ENCODE measurements at places on chromosomes 1 and 21. TPM values are rescaled to one million over a fixed set of nuclear protein-coding genes. Genes with fewer than 3 reads are reported as not detected.

DNA sequence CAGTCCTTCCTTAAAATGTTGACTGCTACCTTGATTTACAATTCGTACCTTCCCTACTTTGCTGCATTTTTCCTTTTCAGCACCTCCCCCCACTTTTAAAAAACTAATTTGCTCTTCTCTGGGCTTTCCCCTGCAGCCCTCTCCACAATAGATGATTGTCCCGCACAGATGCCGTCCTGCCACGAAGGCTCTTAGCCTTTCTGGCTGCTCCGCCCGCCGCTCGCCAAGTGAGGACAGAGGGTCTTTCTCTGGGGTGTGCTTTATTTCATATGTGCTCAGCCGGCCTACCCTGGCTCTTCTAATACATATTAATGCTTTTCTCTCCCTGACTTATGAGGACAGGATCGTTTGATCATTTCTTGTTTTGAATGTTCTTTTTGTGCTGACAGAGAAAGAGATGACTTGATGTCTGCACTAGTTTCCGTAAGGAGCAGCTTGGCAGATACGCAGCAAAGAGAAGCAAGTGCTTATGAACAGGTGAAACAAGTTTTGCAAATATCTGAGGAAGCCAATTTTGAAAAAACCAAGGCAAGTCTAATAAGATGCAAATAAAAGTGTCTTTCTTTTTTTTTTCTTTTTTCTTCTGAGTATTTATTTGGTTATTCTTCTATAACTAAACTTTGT is 60.6 kb downstream of the SDCCAG8 start:
- DNase-seq: no peak

- no peak for DNase-seq
Observed at GRCh38 chr1:238916828-238917227, 469.5 kb upstream of the CHRM3 start.

DNA sequence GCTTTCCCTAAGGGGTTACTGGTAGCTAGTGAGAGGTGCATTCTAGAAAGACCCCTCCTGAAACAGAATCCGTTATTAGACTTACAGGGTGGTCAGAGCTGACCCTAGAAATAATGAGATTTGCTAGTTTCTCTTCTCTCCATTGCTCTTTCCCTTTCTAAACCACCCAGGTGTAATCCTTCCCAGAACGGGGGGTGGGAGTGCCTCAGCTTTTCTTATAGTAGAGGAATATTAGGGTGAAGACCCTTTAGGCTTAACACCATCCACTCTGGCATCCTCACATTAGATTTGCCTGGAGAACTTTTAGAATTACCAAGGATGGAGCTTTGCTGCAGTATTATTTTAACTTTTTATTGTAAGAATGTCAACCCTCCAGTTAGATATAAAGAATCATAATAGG is 49.4 kb downstream of the CAPN9 start:
- no peak for DNase-seq

GRCh38 chr1:14149431-14149830 is 449.1 kb upstream of the KAZN start:
- no peak for DNase-seq

GRCh38 chr1:239361403-239361802 is 25.0 kb upstream of the CHRM3 start:
- DNase-seq: no peak

GRCh38 chr21:44984792-44985440 is 45.1 kb downstream of the SLX9 start:
- no peak for DNase-seq

GRCh38 chr1:66253330-66253921 is 280.5 kb upstream of the SGIP1 start:
- no peak for DNase-seq

- no peak for DNase-seq
Observed at GRCh38 chr1:157968508-157968907, 24.9 kb upstream of the KIRREL1 start.

DNA sequence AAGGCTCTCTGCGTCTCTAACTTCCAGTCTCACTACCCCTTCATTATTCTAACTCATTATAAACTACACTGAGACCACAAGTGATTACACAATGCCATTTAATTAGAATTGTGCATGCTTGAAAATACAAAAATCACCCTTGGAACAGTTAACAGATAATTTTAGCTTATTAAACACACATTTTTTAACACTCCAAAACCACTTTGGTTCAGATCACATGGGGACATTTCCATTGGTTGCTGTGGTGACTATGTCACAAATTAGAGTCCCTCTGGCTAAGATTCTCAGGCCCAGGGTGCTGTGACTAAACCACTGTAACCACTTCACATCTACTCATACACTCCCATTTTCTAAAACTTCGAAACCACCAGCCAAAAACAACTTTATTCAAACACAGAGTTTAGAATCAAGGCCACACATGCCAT is 43.0 kb downstream of the JAK1 start:
- DNase-seq: peak; percentile 46

- DNase-seq: no peak
Observed at GRCh38 chr1:212149566-212149965, 114.0 kb downstream of the DTL start.

- DNase-seq: no peak
Observed at GRCh38 chr1:41482001-41482765, 2.3 kb downstream of the EDN2 start.

DNA sequence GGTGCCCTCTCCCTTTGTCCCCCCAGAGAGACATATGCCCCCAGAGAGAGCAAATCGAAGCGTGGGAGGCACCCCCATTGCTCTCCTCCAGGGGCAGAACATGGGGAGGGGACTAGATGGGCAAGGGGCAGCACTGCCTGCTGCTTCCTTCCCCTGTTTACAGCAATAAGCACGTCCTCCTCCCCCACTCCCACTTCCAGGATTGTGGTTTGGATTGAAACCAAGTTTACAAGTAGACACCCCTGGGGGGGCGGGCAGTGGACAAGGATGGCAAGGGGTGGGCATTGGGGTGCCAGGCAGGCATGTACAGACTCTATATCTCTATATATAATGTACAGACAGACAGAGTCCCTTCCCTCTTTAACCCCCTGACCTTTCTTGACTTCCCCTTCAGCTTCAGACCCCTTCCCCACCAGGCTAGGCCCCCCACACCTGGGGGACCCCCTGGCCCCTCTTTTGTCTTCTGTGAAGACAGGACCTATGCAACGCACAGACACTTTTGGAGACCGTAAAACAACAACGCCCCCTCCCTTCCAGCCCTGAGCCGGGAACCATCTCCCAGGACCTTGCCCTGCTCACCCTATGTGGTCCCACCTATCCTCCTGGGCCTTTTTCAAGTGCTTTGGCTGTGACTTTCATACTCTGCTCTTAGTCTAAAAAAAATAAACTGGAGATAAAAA is 8.4 kb downstream of the EFNA3 start:
- no peak for DNase-seq

DNA sequence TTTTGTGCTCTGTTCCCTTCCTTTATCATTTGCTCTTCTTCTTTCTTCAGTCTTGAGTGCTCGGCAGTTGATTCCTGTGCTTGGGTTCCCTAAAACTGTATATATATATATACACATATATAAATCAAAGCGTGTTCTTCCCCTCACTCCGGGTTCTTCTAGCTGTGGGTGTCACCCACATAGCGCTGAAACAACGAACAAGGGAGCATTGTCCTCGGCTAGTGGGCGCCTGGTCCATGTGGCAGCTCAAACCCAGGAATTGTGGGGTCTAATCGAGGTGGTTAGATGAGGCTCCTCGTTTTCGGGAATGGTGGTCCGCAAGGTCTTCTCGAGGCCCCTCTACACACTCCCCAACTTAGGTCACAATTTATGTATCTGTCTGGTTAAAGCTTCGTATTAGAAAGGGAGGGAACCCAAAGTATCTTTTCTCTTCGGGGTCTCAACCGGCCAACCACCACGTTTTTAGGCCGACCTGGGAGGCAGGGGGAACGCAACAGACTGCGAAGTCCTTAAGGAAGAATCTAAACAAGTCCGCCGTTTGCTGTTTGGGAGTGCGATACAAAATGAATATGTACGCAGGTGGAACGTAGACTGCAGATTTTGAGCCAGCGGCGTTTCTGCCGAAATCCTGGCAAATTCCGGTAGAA is 504 bp upstream of the SDHC start:
- no peak for DNase-seq

- no peak for DNase-seq
Observed at GRCh38 chr1:221085701-221086375, 206.6 kb downstream of the HLX start.

- DNase-seq: no peak
Observed at GRCh38 chr21:38716942-38717341, 88.8 kb upstream of the ETS2 start.

GRCh38 chr1:119682141-119682540 is 29.6 kb upstream of the PHGDH start:
- DNase-seq: no peak

- no peak for DNase-seq
Observed at GRCh38 chr1:222247081-222247480, 300.8 kb downstream of the HHIPL2 start.

- DNase-seq: no peak
Observed at GRCh38 chr1:54850737-54851136, 36.3 kb downstream of the DHCR24 start.

DNA sequence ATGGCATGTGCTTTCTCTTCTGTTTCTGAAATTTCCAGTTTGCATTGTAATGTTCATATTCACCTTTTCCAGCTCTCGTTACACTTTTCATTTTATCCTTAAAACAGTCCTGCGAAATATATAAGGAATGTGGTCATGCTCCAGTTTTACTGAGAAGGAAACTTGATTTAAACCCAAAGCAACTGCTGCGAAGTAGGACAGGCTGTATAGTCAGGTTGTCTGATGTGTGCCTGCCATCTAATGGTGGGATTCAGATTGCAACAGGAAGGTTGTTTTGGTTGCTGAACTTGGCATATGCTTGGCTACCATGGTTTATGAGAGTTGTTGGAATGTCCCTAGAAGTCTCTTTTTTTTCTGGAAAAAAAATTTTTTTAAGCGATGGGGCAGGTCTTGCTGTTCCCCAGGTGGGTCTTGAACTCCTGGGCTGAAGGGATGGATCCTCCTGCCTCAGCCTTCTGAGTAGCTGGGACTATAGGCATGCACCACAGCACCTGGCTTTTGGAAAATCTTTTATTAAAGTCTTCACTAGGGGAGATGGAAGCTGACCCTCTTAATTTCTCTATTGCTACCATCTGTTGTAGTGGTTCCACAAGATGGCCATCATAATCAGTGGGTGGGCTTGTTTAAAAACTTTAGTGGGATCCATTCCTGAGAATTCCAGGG is 86.9 kb downstream of the UCK2 start:
- DNase-seq: peak; percentile 87

GRCh38 chr1:159960721-159961381 is 6.8 kb upstream of the SLAMF9 start:
- DNase-seq: no peak

Gene KLF17
- not detected for total RNA-seq

Gene SNX7
- 0.14 TPM for total RNA-seq

Gene SHE
- total RNA-seq: 0.10 TPM
